Stimulated activated CD8-positive, alpha-beta memory T cell treated with anti-CD3 and anti-CD28 coated beads, Interleukin-7, amount 100 ng/mL, for 1 hour (primary cell): ENCODE measurements at places on chromosomes 3 and 15.

- DNase-seq: no peak
These were observed 256.5 kb downstream of the THRB start for GRCh38 chr3:24237971-24238706.

DNA sequence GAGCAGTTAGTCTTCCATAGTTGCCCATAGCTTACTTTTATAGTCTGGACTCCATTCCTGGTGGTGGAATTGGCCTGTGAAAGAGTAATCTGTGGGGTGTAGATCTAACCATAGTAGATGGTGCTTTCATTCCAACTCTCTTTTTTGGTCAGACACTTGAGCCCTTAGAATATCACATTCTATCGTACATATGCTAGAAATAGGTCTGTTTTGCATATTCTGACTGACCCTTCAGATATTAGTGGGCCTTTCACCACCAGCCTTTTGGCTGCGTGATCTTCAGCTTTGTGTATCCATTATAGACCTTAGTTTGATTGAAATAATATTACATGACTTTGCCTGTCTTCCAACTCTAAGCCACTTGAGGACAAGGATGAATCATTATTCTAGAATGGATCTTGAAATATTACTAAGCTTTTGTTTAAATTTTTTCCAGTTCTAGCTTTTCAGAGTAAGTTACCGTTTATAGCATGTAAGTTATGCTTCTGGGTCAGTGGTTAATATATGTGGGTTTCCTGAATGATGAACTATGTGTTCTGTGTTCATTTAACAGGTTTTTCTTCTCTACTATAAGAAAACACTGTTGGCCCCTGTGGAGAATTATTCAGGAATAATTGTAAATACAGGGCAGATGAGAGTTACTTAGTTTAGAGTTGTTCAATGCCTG lies 8.7 kb downstream of the RAB7A start:
- DNase-seq: no peak

DNA sequence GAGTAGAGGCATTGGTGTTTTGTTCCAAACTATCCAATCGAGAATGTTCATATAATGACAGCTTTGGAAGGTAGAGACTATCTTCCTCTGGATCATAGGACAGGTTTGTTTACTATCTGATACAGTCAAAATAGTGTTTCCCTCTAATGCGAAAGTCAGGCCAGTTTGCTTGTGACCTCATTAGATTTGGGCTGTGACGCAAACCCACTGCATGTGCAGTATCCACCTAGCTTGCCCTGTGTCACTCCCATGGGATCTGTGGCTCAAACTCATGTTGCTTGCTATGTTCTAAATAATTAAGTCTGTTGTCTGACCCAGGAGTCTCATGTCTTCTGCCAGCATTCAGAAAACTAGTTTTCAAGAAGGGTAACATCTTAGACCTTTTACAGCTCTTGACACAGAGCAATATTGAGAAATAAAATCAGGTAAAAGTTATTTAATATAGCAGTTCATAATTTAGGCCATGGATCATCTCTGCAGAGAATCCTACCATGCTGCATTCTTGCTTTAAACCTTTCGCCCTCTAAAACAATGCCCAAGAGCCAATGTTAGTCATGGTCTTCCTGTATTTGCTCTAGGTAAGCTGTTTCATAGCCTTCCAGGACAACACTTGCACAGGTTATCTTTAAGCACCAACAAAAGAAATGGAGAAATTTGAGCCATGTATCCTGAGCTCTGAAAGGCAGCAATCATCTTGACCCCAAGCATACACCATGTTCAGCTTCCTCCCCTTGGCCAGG lies 26.4 kb downstream of the NIT2 start:
- no peak for DNase-seq

DNA sequence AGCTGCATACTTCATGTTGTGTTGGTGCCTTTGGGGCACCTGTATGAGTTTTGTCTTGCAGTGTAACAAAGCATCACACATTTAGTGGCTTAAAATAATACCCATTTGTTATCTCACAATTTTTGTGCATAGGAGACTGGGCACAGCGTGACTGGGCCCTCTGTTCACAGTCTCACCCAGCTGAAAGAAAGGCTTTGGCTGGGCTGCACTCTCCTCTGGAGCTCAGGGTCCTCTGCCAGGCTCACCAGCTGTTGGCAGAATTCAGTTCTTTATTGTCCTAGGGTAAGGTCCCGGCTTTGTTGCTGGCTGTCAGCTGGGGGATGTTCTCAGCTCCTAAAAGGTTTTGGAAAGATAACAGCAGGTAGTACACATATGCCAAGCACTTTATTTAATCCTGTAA lies 263.3 kb downstream of the CLSTN2 start:
- no peak for DNase-seq

DNA sequence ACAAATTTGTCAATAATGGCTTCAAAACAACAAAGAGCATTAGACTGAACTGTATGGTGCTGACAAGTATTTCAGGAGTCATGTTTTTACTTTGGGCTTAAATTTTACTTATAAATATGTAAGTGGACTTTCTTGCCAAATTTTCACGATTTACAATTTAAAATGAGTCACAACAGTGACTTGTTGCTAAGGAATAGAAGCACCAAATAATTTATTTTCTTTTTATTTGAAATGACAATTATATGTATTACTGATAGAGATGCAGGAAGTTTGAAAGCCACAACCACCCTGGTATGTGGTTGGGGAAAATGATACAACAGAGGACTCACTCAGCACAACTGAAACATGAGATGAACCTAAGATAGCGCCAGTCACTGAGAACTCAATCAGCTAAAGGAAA lies 90.3 kb downstream of the FMN1 start:
- no peak for DNase-seq

DNA sequence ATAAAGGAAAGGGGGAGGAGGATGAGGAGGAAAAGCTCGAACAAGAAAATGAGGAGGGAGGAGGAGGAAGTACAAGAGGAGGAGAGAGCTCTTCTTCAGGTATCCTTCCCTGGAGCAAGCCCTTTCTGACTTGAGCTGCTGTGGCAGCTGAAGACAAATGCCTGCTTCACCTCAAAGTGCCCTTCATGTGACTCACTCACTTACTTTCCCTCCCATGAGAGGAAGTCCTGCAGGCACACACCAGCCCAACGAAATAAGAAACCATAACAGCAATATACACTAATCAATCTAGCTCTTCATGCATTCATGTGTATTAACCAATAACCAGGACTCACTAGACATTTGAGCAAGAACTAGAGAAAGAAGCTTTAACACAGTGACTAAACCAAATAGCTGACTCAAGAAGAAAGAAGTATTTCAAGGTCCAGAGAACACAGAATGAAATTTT lies 251.9 kb downstream of the IGSF11 start:
- no peak for DNase-seq

- DNase-seq: no peak
These were observed 72.1 kb downstream of the TLE3 start for GRCh38 chr15:70025413-70026296.
